NCI-H146 (cell line): ENCODE measurements at places on chromosomes 12 and 14.
A peak's percentile ranks its signal among the peaks of the same experiment; 100 is the strongest.

- DNase-seq: no peak
These were observed 338.1 kb upstream of the TMEM132C start for GRCh38 chr12:127928615-127929571.

GRCh38 chr14:99331811-99332210, 59.8 kb upstream of the BCL11B start:
- no peak for DNase-seq

- no peak for DNase-seq
These were observed 55.4 kb upstream of the GARIN2 start for GRCh38 chr14:67133595-67134441.

DNA sequence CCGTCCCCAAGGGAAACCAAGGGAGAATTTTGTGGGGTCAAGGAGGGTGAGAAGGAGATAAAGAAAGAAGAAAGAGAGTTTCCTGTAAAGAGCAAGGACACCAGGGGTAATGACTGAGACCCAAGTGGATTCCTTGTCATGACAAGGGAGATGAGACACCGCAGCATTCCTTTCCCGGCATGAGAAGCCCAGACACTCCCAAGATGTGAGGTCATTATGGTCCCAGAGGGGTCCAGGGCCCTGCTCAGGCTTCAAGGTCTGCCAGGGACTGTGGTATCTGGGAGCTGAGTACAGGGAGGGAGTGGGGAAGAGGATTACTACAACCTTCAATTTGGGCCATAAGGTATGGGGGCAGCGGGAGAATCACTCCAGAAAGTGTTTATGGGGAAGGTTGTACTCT, 58.1 kb downstream of the SPTB start:
- no peak for DNase-seq

DNA sequence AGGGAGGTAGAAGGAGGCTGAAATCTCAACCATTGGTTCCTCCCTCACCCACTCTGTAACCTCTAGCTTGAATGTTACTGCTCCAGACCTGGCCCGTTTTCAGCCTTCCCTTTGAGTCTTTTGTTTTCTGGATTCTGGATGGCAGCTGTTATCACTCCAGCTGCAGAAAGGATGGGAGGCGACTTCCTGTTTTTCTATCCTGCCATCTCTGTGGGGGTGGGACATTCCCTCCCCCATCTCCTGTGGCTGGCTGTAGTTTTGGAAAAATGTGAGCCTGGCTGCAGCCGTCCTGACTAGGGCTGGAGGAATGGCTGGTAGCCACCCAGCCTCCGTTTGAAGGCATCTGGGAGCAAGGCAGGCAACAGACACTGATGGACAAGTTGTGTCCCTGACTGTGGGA, 2.9 kb upstream of the PPFIBP1 start:
- peak; percentile 71 for DNase-seq

DNA sequence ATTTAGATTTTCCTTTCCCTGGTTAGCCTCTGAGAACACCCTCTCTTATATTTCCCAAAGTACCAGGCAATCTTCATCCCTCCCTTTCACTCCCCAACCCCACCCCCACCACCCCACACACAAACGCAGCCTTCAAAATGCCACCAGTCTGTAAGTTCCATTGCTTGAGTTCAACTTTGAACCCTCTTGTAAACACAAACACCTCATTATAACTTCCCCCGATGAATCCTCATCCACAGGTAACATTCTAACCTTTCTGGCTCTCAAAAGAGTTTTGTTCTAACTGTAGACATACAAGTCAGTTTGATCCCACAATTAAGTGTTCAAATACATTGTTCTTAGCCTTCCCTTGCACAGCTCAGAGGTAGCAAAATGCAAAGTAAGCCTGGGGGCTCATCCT, 199.4 kb upstream of the FOXN3 start:
- no peak for DNase-seq

GRCh38 chr12:89571491-89572195, 45.8 kb upstream of the POC1B start:
- DNase-seq: no peak

DNA sequence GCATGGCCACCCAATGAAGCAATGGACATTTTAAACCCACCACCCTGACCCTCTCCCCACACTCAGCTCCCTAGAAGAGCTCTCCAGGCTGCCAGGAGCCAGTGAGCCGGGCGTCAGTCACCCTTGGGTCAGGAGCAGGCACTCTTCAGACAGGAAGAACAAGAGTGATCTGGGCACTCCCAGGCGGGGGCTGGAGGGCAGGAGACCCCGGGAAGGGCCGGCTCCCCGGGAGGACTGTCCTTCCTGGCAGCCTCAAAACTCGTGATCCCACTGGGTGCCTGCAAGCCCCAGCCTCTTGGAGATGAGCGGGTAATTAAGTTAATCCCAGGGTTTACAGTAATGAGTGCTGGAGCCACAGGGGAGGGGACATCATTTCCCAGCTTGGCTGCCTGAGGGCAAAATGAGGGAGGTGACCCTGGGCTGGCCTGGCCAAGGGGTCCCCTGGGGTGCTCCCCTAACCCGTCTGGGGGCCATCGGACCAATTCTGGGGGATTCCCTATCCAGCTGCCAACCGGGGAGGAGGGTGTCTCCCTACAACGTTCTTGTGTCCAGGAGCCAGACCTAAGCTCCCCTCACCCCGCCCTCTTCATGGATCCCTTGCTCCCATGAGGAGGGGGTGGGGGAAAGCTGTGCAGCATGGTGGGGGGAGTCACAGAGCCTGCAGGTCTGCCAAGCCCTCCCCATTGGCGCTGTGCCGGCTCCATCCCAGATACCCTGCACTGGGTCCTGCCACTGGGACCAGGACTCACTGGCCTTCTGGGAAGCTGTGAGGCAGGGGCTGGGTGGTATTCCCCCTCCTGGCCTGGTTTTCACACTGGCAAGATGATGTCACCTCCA, 59.2 kb downstream of the CCNK start:
- peak; percentile 6 for DNase-seq

- DNase-seq: peak; percentile 47
These were observed 18.4 kb downstream of the RACGAP1 start for GRCh38 chr12:50006754-50007442.

GRCh38 chr12:65408441-65408840, 130.0 kb downstream of the MSRB3 start:
- DNase-seq: no peak

GRCh38 chr14:93073910-93074769, 41.6 kb downstream of the ITPK1 start:
- no peak for DNase-seq

DNA sequence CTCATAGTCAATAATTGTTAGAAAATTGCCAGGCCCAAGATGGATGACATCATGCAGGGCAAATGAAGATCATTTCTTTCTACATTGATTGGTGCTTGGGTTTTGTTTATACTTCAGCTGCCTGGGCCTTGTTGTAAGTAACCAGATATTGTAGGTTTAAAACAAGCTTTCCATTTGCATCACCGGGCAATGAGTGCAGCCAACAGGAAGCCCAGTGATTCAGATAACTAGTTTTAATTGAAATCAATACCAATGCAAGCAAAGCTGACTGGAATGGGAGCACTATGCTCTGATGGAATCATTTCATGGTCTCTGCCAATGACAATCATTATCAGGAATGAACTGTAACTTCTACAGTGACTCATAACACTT, 279.3 kb downstream of the DUSP6 start:
- peak; percentile 94 for DNase-seq

DNA sequence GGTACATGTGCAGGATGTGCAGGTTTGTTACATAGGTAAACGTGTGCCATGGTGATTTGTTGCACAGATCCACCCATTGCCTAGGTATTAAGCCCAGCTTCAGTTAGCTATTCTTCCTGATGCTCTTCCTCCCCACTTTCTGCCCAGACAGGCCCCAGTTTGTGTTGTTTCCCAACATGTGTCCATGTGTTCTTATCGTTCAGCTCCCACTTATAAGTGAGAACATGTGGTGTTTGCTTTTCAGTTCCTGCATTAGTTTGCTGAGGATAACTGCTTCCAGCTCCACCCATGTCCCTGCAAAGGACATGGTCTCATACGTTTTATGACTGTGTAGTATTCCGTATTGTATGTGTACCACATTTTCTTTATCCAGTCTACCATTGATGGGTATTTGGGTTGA, 251.7 kb upstream of the NOVA1 start:
- no peak for DNase-seq

- DNase-seq: no peak
These were observed 29.2 kb downstream of the CLEC2D start for GRCh38 chr12:9698681-9699080.

GRCh38 chr12:93153321-93153720, 224.2 kb upstream of the EEA1 start:
- DNase-seq: no peak

DNA sequence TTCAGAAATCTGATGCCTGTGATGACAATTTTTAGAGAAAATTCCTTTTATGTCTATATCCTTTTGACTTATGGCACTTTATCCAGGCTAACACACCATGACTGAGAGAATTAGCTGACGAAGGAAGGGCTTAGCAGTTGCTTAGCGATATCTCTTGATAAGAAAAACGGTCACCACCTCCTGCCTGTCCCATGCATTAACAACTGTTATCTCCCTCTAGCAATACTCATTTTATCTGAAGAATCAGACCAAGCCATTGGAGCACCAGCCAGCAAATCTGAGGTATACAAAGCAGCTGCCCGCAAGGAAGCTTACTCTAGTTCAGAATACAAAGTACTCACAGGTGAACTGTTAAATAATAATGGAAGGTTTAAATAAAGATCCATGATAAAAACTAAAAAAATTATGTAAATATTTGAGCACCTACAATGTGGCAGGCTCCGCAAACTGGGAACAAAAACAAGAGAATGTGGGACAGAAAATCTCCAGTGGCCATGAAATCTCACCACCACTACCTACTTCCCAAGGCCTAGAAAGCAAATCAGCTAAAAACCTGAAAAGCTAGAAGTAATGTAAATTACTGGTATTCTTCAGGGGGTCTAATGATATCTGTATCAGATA, 24.3 kb downstream of the PPM1H start:
- DNase-seq: peak; percentile 88
